ENCODE measurements at places on chromosomes 1 and 21. TPM values are rescaled to one million over a fixed set of nuclear protein-coding genes. Genes with fewer than 3 reads are reported as not detected.

GRCh38 chr1:81717230-81717629 lies 83.5 kb upstream of the ADGRL2 start:
- no peak for DNase-seq

DNA sequence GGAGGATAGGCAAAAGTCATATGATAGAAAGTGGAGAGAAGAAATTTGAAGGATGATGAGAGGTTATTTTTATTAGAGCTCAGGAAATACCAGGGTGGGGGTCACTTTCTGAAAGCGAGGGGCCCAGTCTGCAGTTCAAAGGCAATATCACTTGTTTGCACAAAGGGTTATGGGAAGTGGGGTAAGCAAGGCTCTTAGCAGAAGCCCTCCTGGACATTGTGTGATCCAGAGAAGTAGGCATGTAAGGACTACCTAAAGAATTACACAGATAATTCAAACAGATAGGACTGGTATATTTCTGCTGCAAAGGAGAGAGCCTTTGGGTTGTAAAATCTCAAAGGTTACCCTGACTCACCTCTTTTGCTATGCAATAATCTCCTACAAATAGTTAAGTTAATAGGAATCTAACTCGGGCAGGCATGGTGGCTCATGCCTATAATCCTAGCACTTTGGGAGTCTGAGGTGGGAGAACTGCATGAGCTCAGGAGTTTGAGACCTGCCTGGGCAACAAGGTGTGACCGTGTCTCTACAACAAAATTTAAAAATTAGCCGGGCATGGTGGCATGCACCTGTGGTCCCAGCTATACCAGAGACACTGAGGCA lies 25.2 kb upstream of the PRRC2C start:
- no peak for DNase-seq

- DNase-seq = no peak
Observed at GRCh38 chr1:10586125-10586524, 111.4 kb downstream of the PEX14 start.

GRCh38 chr21:27802816-27803475 lies 836.1 kb upstream of the ADAMTS5 start:
- DNase-seq = no peak

The RGS13 gene
- 0.25 TPM for total RNA-seq

GRCh38 chr1:56506951-56507491 lies 72.3 kb downstream of the PLPP3 start:
- DNase-seq = no peak

- no peak for DNase-seq
Observed at GRCh38 chr1:14017531-14017961, 317.6 kb downstream of the PRDM2 start.

The TINAGL1 gene
- 59.6 TPM for total RNA-seq

DNA sequence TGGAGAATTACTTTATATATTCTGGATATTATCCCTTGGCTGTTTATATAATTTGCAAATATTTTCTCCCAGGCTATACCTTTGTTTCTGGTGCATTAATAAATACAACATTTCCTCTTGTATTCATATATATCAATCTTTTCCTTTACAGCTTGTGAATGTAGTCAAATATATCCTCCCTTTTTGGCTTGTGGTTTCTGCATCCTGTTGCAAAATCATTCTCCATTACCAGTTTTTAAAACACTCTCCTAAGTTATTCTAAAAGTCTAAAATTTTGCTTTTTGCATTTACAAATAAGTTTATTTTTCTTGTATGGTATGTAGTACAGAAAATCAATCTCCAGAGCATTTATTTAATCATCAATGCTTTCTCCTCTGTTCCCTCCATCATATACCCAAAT lies 909.4 kb downstream of the ADGRL2 start:
- DNase-seq = no peak

GRCh38 chr1:2778220-2778592 lies 23.3 kb downstream of the TTC34 start:
- no peak for DNase-seq

The OLFM3 gene
- not detected for total RNA-seq

The ANGPTL1 gene
- 25.3 TPM for total RNA-seq

The CFHR3 gene
- 0.11 TPM for total RNA-seq

The FCN3 gene
- total RNA-seq = 7.3 TPM

Measured in psoas muscle (tissue), 8 donors.